Posterior cingulate gyrus (tissue), 11 donors: ENCODE measurements at places on chromosomes 4 and X.

- peak; percentile 51 for DNase-seq
Measured at GRCh38 chrX:153763298-153763932, 634 bp upstream of the PLXNB3 start.

DNA sequence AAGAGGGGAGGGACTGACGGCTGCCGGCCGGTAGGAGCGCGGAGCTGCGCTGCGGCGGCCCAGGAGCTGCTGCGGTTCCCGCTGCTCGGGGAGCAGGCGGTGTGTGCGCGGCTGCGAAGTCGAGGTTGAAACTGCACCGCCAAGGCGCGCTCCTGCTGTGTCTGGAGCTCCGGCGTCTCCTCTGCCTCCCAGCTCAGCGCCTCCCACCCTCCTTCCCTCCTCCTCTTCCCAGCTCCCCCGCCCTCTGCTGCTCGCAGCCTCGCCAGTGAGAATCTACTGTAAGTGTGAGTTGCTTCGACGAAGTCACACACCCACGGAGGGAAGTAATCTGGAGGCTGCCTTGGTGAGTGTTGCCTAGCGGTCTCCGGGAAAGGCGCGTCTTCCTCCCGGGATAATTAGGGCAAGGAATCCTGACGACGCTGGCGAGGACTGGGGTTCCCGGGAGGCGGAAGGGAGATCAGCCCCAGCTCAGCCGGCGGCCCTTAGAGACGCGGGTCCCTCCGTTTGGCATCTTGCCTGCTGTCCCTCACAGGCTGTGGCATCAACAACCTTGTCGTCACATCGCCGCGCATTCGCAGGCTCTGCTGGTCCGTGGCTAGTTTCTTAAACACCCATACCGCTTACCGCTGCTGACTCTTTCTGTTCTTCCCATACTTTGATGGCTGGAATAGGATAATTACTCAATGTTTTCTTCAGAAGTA, at the start of gene EPHA5:
TSS of gene EPHA5 (minus strand) at position 159 of the 701 bp plus-strand sequence. CDS start 747 bp downstream, outside the sequence.
- peak; percentile 73 for DNase-seq

DNA sequence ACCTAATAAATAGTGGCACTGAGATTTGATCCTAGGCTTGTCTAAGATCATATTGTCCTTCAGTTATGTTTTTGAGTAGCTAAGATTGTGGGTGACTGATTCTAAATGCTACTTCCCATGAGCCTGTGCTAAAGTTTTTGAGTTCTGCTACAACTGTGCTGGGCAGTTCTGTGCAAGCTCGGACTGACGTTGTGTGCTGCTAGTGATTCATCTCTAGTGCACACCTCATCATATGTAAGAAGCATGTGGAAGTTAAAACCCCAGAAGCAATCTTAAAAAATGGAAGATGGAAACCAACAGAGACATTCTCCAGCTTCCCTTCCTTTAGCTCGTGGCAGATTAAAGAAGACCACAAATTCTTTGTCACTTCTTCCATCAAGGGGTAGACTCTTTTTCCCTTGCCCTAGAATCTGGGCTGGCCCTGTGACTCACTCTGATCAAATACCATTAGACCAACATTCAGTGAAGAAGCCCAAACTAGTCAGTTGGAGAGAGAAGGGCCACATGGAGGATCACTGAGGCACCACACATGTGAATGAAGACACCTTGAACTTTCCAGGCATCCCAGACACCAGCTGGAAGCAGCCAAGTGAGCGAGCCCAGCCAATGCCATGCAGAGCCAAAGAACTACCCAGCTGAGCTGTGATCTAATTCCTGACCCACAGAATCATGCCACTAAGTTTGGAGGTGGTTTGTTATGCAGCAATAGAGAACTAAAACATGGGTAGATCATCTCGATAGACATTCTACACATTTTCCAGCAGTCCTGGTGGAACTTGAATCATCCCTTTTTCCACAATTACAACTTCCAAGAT, 16.8 kb downstream of the ARHGAP6 start:
- DNase-seq, result no peak

DNA sequence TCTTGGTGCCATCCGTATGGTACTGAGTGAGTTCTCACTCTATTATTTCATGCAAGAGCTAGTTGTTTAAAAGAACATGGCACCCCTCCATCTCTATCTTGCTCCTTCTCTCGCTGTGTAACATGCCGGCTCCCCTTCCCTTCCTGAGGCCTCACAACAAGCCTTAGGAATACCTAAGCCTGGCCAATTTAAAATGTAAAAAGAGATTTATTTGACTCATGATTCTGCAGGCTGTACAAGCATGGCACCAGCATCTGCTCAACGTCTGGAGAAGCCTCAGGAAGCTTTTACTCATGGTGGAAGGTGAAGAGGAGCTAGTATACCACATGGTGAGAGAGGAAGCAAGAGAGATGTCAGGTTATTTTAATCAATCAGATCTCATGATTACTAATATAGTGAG, 90.4 kb upstream of the NUDT10 start:
- no peak for DNase-seq

DNA sequence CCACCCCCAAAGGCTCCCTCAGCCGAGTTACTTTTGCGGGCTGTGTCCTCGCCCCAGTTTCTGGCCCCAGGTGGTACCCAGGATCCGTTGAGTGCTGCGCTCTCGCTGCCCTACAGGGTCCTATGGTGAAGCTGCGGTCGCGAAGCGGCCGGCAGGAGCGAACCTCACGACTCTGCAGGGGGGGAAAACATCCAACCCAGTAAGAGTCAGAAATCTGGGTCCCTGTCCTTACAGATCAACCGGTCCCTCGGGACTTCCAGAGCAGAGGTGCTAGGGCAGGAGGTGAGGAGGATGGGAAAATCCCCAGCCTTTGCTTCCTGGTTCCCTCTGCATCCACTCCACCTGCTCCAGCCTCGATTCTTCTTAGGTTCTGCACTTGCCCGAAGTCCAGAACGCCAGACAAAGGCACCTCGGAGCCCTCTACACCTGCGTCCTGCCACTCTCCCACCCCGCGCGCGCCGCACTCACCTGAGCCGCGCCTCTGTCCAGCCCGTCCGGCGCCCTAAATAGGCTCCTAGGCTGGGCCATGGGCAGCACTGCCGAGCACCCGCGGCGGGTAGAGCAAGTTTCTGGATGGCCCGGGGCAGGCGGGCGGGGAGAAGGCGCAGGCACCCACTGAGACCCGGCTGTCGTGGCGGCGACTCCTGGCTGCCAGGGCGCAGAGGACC, at the start of gene HS3ST1:
TSS of gene HS3ST1 (minus strand) at position 664 of the 668 bp plus-strand sequence. CDS start 28,889 bp downstream, outside the sequence.
- no peak for DNase-seq

DNA sequence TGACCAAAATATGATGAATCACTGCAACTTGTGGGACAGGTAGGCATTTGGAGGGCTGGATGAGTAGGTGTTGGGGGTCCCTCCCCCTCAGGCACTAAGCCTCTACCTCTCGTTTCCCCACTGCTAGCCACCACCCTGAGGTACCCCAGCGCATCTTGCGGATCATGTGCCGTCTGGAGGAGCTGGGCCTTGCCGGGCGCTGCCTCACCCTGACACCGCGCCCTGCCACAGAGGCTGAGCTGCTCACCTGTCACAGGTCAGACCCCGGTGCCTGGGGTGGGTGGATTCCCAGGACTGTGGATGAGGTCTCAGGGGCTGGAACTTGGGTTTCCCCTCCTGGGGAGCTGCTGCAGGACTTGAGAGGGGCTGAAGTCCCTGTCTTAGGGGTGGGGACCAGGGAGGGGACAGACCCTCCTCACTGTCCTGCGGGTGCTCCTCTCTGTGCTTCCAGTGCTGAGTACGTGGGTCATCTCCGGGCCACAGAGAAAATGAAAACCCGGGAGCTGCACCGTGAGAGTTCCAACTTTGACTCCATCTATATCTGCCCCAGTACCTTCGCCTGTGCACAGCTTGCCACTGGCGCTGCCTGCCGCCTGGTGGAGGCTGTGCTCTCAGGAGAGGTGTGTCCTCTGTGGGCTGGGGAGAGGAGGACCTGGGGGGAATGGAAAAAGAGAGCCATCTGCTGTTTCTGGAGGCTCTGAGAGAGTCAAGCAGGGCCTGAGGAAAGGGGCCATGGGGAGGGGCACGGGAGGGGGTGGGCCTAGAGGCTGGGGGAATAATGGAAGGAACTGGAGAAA, 10.1 kb upstream of the ERAS start:
- peak; percentile 71 for DNase-seq

- DNase-seq, result no peak
Measured at GRCh38 chr4:159104694-159105414, 2.0 kb downstream of the RAPGEF2 start.
